ENCODE measurements at places on chromosomes 5 and 9.

DNA sequence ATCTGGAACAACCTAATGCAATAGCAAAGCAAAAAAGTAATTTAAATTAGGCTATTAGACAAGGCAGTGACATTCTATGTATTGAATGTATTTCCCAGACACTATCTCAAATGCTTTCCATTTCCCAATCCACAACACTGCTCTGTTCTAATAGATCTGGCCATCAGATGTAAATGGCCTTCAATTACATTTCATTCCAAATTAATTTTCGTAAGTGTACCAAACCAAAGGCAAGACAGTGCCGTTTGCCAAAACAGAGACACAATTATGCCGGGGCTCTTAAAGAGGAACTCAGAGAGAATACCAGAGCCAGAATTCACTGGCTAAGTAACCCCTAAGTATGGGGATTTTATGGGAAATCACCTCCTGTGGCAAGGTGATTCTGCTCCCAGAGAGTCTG lies 63.1 kb downstream of the GNAQ start:
- DNase-seq, result no peak

GRCh38 chr5:43420241-43420640 lies 8.1 kb upstream of the CCL28 start:
- DNase-seq, result no peak

GRCh38 chr9:131656356-131657036 lies 83.4 kb downstream of the RAPGEF1 start:
- DNase-seq, result no peak

DNA sequence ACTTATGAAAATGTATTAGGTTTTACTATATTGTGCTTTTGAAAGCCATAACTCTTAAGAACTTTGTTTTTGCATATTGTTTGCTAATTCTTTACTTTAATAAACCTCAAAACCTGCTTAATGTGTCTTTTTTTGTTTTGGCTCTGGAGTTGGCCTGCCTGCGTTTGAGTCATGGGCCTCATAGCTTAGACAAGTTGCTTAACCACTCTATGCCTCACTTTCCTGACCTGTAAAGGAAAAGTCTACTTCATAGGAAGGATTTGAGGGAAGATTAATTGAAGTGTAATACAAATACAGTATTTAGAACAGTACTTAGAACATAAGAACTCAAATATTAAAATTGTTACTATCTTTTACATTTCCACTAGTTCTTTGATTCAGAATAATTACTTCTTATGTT lies 10.3 kb downstream of the SMIM32 start:
- DNase-seq, result peak; percentile 32

- DNase-seq, result peak; percentile 33
Observed at GRCh38 chr9:86082870-86083269, 16.5 kb downstream of the GOLM1 start.

DNA sequence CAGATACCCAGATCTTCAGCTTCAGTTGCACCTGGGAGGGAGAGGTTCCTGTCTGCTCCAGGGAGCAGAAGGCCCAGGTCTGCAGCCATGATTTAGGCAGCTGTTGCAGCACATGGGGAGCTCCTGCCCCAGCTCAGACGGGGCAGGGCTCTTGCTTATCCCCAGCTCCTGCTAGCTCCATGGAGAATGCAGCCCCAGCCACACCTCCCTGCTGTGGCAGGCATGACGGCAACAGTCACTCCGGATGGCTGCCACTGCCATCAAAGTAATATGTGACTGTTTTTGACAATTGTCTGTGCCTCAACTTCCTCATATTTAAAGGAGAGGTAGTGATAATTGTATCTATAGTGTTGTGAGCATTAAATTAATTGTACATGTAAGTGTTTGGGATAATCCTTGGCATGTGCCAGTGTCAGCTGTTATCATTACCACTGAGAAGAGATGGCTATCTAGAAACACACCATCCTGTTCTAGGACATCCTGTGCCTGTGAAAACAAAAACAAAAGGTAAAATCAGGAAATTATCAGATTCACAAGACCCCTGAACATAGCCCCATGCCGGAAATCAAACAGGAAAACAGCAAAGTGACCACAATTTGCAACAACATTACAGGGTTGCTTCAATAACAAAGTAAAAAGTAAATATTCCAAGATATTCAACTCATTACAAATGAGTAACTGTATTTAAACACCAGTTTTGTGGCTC lies 1048.8 kb upstream of the ACO1 start:
- DNase-seq, result no peak

DNA sequence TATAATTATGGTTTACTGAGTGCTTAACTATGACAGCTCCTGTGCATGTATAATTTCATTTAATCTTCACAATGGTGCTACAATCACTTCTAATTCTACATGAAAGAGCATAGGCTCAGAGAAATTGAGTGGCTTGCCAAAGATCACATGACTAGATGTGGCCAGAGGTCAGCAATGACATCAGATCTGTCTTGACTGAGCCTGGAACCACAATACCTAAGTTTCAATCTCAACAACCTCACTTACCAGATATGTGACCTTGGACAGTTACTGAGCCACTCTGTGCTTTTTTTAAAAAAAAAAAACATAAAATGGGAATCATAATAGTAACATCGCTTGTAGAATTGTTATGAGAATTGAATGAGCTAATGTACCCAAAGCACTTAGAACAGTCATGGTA lies 130.7 kb downstream of the TRIM32 start:
- DNase-seq, result no peak

- peak; percentile 68 for DNase-seq
Observed at GRCh38 chr5:9927521-9927997, 297.4 kb upstream of the TAS2R1 start.

DNA sequence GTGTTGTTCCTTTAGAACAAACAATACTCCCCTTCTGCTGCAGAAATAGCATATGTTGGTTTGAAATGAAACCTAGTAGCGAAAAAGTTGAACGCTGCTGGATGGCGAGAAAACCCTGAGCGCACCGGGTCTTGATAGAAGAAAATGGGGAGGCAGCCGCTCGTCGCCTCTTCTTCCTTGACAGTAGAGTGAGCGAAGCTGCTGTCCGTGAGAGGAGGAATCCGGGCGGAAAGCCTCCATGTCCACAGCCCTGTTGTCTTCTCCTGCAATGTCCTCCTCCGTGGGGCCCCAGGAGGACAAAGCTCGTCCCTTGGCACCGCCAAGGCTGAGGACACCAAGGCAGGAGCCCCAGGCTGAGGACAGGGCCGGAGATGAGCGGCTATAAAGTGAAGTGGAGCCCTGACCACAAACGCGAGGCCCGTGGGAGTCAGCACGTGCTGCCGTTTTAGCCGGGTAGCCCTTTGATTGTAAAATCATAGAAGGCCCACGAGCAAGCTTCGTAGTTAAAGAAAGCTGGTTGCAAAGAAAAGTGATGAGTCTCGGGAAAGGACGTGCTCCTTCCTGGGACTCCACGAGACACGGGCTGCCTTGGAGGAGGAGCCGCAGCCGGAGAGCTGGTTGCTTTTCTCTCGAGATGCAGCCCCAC lies 35.6 kb downstream of the MRPL36 start:
- no peak for DNase-seq

DNA sequence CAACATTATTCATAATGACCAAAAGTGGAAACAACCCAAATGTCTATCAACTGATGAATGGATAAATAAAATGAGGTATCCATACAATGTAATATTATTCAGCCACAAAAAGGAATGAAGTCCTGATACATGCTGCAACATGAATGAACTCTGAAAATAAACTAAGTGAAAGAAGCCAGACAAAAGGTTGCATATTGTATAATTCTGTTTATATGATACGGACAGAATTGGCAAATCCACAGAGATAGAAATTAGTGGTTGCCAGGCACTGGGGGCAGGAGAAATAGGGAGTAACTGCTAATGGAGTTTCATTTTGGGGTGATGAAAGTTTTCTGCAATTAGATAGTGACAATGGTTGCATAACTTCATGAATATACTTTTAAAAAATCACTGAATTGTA lies 47.0 kb downstream of the KIF24 start:
- peak; percentile 39 for DNase-seq

DNA sequence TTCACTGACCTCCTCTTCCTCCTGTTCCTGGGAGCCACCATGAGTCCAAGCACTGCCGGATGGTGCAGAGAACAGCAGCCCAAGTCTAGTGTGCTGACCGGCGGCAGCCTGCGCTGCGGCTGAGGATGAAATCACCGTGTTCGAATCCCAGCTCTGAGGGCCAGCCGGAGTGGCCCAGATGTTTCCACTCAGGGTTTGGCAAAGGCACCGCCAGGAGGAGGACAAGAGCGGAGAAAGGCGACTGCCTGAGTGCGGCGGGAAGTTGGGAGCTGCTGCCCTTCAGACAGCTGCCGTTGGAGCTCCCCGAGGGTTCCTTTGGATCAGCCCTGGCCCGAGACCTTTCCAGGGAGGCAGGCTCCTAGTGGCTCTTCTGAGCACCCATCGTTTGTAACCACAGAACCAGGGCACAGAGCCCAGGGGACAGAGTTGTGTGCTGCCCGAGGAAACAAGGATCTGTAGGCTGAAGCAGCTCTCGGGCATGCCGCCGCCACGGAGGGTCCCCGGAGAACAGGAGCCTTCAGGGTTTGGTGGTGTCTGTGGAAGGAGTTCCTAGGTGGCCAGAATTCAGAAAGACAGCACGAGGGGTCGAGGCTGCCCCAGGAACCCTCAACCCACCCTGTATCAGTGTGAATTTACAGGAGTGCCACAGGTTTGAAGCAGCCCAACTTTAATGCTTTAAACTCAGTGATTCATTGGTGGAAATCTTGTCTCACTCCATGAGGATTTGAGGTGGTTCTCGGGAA lies 115.6 kb upstream of the COL5A1 start:
- DNase-seq, result peak; percentile 71

GRCh38 chr5:97111616-97112015 lies 30.8 kb downstream of the LIX1 start:
- DNase-seq, result no peak

GRCh38 chr5:79924936-79925893 lies 65.8 kb downstream of the MTX3 start:
- peak; percentile 10 for DNase-seq

DNA sequence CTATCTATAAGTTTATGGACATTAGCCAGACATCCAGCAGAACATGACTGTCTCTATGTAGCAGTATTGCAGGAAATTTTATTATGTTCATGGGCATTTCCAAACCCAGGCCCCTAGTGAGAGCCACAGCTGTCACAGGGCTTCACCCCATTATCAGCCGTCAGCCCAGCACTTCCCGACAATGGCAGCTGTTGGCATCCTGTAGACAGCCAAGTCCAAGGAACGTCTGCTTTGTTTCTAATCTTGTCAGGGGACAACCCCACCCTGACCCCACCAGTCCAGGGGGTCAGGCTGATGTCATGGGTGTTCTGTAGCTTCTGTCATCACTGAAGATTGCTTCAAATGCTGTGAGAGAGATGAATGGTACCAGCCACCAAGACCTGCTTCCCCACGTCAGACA lies 565.3 kb upstream of the BRINP1 start:
- no peak for DNase-seq

All from fibroblast of the aortic adventitia (primary cell).